ENCODE measurements at places on chromosomes 7 and 10.

DNA sequence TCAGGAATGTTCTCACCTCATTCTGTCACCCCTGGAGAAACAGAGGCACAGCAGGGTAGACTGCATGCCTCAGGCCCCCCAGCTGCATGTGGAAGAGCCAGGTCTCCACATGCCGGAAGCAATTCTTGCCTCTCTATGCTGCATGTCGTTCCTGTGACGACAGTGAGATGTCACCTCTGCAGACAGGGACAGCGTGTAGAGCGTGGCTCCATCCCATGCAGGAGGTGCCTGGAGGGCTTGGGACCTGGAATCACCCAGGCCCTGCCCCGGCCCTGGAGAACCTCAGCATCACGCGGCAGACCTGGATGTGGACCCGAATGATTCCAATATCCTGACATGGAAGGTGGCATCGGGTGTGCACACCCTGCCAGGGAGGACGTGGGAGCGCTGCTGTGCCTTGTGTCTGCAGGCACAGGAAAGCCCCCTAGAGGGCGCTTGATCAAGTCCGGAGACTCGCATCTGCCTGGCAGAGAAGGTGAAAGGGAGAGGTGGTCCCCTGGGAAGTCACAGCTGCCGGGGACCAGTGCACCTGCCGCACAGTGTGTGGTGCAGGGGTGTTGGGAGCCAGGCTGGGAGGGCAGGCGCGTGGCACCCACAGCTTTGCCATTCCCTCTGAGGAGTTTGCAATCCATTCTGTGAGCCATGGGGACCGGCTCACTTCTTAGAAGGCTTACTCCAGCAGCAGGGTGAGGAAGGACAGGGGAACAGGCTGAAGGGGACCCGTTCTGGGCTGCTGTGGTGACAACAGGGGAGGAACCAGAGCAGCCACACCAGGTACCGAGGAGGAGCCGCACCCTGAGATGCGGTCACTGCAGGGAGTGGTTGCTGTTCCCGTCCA lies 45.3 kb upstream of the EN2 start:
- H3K36me3 ChIP-seq: no peaks in the 10 kb centered on the region
- no peak overlapping the region for H3K4me3 ChIP-seq
- DNase-seq: peak; percentile 56
- peaks cover 33% of the 10 kb centered on the region for H3K27me3 ChIP-seq
- no peak overlapping the region for H3K27ac ChIP-seq

DNA sequence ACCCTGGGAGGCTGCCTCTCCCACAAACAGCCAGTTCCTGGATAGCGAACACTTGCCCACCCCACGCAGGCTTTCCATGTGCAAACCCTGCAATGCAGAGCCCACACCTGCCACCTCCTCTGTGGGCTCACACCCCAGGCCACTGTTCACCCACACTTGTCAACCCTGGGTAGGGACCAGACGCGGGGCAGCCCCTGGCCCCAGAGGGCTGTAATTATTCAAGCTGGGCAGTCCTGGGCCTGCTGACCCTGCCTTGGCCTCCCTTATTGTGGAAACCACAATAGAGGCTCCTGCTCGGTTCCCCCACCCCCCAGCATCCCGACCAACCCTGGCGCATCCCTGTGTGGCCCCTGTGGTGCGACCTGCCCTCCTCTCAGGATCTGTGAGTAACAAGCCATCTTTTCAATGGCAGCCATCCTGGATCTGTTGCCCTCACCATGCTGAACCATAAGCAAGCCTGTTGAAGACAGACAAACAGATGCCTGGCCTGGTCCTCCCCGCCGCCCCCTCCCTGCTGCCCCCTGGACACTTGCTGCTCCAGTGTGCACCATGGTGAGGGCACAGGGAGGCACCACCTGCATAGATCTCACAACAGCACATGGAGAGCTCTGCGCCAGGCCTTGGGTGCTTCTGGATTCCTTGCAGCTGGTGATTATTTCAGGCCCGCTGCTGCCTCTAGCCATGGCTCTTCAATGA lies 15.8 kb upstream of the UBE3C start:
- H3K27ac ChIP-seq: no peak overlapping the region
- peak; percentile 11 for DNase-seq
- H3K27me3 ChIP-seq: no peaks in the 10 kb centered on the region
- H3K36me3 ChIP-seq: no peaks in the 10 kb centered on the region
- H3K4me1 ChIP-seq: peaks cover 7% of the 10 kb centered on the region

- H3K36me3 ChIP-seq: no peaks in the 10 kb centered on the region
- no peak for DNase-seq
- H3K27me3 ChIP-seq: no peaks in the 10 kb centered on the region
- no peak overlapping the region for H3K4me3 ChIP-seq
Observed at GRCh38 chr7:33685981-33686683, 219.2 kb upstream of the BMPER start.

DNA sequence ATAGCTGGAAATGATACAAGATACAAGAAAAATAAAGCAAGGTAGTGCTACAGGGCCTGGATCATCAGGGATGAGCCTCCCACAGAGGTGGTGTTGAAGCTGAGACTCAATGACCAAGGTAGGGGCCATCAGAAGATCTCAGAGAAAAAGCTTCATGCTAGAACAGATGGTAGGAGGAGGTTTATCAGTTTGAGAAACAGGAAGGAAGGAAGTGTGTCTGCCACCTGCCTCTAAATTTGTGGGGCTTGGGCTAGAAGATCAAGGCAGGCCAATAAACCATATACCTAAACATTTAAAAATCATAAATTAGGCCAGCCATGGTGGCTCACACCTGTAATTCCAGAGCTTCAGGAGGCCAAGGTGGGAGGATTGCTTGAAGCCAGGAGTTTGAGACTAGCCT lies 410.8 kb upstream of the PRKCQ start:
- H3K27me3 ChIP-seq: peaks cover 1% of the 10 kb centered on the region
- no peaks in the 10 kb centered on the region for H3K4me1 ChIP-seq
- no peaks in the 10 kb centered on the region for H3K36me3 ChIP-seq
- no peak overlapping the region for H3K27ac ChIP-seq
- DNase-seq: no peak

DNA sequence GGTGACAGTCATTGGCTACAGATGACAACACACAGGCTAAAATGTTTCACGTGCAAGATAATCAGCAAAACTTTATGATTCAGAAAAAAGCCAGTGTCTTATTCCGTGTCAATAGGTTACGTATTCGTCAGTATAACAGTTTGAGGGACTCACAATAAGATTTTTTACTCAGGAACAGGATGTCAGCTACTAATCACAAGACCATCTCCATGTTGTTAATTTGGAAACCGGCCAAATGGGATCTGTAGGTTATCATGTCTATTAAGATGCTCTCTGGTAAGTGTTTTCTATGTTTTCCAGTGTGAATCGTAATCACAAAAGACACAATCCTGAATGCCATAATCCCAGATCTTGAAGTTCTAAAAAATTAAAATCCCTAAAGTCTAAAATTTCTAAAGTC lies 197.3 kb downstream of the ETV1 start:
- no peak for DNase-seq

DNA sequence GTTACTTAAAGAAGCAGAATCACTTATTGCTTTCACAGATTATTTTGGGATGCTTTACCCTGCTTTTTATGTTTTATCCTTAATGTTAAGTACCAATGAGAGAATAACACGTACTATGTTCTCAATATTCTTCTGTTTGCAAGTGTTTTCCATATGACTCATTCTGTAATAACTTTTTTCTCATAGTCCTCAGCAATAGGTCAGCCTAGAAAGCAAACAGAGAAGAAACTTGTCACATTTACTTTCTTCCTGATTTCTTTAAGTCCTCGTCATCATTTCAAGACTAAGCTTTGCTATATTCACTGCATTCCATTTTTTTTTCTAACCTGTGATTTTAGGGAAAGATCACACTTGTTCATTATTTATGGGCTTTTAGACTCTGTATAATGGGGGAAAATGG lies 6.8 kb upstream of the AGR2 start:
- H3K4me1 ChIP-seq: no peaks in the 10 kb centered on the region
- DNase-seq: no peak
- H3K27me3 ChIP-seq: no peaks in the 10 kb centered on the region
- no peaks in the 10 kb centered on the region for H3K36me3 ChIP-seq
- H3K4me3 ChIP-seq: no peak overlapping the region

All from neuronal stem cell (in vitro differentiated cells).